Foreskin keratinocyte (primary cell): ENCODE measurements at places on chromosomes 6 and 20.

- DNase-seq, result no peak
Observed at GRCh38 chr6:20907486-20908071, 373.3 kb downstream of the CDKAL1 start.

- no peak for DNase-seq
Observed at GRCh38 chr20:25233016-25233772, 14.7 kb upstream of the PYGB start.

GRCh38 chr6:47810885-47811284 is 29.1 kb downstream of the OPN5 start:
- DNase-seq, result no peak

DNA sequence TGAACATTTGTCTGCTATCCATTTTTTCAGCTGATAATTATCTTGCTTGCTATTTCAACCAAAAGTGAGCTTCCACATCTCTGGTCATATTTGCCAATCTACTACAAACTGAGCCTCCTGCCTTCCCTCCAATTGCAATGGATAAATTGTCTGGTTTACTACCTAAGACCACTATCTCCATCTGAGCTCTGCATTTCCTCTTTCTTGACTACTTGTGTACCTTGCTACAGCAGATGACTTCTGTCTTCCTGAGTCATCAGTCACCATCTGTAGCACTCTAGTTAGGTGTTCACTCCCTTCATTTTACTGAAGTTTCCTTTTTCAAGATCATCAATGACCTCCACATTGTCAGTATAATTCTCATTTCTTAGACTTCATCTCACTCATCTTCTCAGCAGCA is 33.5 kb upstream of the PHIP start:
- no peak for DNase-seq

DNA sequence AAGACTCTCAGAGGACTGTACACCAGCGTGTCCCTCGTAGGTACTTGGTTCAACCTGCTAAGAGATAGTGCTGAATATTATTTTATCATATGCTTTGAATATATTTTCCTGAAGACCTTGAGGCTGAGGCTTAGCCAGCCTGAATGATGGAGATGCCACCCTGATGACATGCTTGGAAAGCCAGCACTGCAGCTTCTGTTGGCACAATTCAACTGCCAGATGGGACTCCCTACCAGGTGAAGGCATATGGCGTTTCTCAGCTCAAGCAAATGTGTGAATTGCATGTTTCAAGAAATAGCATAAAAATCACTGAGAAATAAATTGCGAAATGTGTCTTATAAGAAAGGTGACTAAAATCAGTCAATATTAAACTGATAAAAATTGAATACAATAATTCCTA is 228.1 kb upstream of the CST7 start:
- DNase-seq, result no peak

DNA sequence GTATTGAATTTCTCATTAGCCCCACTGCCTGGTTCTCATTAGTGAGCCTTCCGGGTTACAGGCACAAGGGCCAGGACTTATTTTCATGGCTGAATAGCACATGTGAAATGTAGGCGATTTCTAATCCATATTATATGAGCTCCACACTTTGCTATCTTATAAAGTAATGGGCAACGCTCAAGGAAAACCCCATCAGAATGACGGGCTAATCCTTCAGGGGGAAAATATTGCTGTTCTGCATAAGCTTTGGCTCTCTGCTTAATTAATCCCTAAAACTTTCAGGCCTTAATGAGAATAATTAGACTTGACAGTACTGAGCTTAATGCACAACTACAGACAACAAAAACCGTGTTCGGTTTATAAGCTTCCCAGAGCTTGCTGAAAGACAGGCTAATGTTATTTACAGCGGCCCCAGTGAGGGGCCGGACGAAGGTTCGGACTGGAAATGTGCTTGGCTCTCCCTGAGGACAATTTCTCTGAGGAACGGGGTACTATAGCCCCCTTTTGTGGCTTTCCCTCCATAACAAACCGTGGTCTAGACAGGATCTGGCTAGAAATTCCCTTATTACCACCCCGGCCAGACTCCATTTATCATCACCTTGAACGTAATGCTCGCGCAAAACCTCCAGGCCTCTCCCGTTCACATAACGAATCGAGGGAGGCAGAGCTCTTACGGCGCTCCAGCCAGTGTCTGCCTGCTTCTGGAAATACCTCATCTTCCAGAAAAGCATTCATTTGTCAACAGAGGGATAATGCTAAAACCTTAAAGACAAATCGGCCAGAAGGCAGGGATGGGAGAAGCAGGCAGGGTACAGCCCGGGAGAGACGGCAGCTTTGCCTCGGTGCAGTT is 164.5 kb downstream of the CD83 start:
- no peak for DNase-seq
